ENCODE measurements at places on chromosomes 2 and 18.

GRCh38 chr2:160035125-160035524 lies 27.3 kb downstream of the PLA2R1 start:
- no peak for DNase-seq

GRCh38 chr2:224208007-224208406 lies 168.9 kb upstream of the SERPINE2 start:
- no peak for DNase-seq

GRCh38 chr18:78457011-78457410 lies 522.6 kb upstream of the SALL3 start:
- DNase-seq: no peak

- no peak for DNase-seq
Measured at GRCh38 chr2:152383702-152384101, 48.7 kb downstream of the FMNL2 start.

DNA sequence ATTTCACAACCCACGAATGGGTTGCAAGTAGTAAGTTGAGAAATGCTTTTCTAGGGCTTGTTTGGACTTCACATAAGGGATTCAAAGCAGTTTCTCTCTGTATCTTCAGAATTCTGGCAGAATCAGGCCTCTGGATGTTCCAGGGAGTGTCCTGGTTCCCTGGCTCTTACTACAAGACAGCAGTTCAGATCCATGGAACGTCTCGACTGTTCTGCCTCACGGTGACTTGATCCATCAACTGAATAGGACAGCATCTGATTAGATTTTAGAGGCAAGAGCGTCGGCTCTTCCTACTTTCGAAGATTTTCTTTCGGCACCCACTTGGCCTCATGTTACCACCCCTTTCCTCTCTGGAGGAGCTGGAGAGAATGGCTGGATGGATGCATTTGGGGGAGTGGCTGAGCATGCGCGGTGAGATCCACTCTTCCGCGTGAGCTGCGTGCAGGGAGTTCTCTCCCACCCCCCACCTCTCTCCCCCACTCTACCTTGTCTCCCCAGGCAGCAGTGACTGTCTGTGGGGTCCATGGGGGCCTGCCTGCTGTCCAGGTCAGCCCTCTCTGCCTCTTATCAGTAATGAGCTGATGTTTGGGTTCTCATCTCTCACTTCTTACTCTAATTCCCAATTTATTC lies 132.5 kb downstream of the VAPA start:
- DNase-seq: no peak

DNA sequence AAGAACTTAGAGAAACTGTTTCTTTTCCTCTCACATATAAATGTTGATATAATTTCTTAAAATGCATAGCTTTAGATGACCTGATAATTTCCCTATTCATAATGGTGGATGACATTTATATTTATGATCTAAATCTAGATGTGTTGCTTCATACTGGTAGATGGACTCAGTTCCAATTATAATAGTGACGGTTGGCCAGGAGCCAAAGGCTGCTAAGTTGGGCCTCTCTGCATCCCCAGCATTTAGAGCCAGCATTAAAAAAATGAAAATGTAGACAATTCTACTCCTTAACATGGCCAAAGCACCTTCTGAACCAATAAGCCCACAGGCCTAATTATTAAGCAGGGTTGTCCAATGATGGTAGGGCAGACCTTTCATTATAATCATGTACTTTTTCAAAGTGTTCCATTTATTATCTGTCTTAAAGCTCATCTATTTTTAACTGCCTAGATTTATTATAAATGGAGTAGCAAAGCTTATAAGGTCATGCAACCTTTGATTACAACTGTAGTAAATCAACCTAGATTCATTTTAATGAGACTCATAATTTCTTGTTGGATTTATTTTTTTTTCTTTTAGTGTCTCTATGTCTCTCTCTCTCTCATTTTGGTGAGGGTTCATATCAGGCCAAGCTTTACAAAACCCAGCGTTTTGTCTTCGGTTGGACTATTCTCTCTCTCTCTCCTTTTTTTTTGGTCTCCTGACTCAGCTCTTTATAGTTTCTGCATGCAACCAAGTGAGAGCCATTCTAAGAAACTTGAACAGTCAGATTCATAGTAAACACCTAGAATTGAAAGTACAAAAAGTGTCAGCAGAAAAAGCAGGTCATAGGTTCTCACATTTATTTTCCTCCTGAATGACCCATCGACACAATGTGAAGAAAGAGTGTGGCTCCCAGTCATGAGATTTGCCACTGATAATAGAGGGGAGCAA lies 2016.1 kb upstream of the PIK3C3 start:
- DNase-seq: no peak

- DNase-seq: peak; percentile 55
Measured at GRCh38 chr2:105746177-105747080, 1.7 kb downstream of the NCK2 start.

DNA sequence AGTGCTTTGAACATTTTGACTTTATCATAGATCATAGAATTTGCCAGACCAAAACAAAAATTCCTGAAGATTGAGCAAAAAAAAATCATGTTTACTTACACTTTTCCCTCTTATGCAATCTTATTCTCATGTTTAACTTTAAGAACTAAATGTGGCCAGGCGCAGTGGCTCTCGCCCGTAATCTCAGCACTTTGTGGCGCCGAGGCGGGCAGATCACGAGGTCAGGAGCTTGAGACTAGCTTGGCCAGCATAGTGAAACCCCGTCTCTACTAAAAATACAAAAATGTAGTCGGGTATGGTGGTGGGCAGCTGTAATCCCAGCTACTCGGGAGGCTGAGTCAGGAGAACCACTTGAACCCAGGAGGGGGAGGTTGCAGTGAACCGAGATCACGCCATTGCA lies 227.9 kb upstream of the KYNU start:
- no peak for DNase-seq

DNA sequence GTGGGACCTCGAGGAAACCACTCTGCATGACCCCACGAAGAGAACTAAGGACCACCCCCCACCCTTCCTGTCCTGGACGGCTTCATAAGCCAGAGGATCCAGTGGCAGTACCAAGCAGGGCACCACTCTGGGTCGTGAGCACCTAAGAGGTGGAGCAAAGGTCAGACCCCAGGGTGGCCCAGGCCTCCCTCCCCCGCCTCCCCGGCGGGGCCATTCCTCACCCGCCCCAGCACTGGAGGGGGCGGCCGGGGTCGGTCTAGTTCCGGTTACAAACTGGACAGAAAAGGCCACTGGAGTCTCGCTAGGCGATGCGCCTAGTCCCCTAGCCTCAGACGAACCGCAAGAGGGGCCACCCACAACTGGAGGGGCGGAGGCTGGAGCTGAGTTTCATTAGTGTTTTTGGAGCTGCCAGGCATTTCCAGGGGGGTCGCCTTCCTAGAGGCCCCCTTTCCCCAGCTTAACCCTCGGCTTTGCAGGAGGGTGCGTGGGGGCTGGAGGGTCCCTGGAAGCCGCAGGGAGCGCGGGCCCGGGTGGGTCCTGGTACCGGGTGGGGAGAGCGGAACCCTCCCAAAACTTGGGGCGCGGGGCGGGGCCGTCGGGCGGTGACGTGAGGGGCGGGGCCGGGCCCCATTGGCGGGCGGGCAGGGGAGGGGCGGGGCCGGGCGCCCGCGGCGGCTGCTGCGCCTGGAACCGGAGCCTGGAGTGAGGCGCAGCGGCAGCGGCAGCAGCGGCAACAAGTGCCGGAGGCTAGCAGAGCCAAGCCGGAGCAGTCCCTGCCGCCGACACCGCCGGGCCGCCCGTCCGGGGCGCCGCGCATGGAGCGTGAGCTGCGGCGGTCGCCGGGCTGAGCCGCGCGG lies at the start of gene B3GNT2:
Gene B3GNT2, plus strand, starts transcription at position 695 of the 857 bp plus-strand sequence. CDS start 26,106 bp downstream, outside the sequence.
- DNase-seq: peak; percentile 71

DNA sequence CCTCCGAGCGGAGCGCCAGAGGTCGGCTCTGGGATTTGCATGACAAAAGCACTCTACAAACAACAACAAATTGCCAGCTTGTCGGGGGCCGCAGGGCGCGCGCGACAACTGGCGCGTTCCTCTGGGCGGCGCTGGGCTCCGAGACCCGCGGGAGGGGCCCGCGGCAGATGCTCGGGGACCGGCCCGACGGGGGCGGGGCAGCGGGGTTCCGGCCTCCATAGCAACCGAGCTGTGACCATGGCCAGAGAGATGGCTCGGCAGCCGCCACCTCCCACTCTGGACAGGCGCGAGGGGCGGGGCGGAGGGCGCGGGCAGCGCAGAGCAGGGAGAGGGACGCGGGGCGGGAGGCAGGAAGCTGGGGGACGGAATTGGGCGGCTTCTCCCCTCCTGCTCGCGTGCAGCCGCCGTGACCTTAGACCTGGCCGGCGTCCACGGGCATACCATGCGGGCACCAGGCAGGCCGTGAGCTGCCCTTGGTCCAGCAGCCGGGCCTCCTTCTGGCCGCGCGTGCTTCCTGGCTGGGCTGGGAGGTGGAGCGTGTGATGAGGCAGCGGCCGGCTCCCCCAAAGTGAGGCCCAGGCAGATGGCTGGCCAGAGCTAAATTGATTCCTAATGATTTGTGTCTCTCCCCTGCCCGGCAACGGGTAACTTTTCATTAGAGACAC lies 171.5 kb downstream of the CELF4 start:
- peak; percentile 32 for DNase-seq
